ENCODE measurements at places on chromosomes 2 and 18.

DNA sequence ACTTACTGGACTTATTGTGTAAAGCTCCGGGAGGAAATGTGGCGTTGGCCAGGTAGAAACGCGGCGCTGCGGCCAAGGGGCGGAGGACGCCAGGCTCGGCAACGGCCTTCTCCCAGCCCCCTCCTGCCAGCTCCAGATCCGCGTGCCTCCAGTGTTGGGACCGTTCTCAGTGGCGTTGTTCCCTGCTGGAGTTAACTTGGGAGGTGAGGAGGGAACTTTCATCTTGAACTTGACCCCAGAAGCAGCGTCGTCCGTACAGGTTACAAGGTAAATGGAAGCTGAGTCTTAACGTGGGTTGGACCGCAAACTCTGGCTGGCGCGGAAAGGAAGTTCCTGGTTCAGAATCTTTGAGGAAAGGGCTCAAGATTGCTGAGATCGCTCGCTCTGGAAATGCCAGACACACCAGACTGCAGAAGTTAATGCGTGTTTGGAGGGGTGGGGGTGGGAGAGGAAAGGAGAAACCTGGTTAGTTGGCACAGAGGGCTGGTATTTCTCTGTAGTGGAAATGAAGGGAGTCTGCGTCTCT lies 1.3 kb downstream of the TANC1 start:
- peak; percentile 52 for DNase-seq

DNA sequence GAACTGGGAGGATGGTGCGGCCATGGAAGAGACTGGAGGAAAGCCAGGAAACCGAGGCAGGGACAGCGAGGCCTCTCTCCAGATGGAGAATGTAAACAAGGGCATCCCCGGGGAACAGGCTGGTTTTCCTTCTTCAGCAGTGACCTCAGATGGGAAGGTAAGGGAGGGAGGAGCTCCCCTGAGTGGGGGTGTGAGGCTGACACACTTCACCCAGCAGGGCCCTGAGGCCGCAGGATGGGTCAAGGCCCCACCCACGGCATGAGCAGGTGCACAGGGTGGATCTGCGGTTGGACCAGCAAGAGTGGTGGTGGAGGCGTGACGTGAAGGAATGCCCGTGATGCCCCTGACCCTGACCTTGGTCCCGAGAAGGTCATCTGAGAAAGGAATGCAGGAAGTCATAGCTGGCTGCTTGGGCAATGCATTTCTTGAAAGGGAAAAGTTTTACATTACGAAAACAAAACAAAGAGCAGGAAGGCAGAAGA lies 48.1 kb downstream of the ADCY3 start:
- DNase-seq, result no peak

DNA sequence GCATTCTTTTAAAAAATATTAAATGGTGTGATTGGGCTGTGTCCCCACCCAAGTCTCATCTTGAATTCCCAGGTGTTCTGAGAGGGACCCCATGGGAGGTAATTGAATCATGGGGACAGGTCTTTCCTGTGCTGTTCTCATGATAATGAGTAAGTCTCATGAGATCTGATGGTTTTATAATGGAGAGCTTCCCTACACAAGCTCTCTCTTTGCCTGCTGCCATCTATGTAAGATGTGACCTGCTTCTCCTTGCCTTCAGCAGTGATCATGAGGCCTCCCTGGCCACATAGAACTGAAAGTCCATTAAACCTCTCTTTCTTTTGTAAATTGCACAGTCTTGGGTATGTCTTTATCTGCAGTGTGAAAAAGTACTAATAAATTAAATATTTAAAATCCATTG lies 10.3 kb downstream of the PPM1B start:
- no peak for DNase-seq

- DNase-seq, result no peak
Observed at GRCh38 chr2:65456886-65457285, 24.5 kb upstream of the SPRED2 start.

- DNase-seq, result peak; percentile 53
Observed at GRCh38 chr2:64330281-64331113, 123.5 kb upstream of the LGALSL start.

GRCh38 chr2:239328351-239329191 lies 72.2 kb downstream of the HDAC4 start:
- no peak for DNase-seq

GRCh38 chr18:35949903-35950627 lies 22.4 kb upstream of the RMP24 start:
- DNase-seq, result peak; percentile 31

GRCh38 chr2:1673160-1673944 lies 71.0 kb downstream of the PXDN start:
- DNase-seq, result no peak

- DNase-seq, result no peak
Observed at GRCh38 chr18:41756141-41756540, 198.9 kb upstream of the PIK3C3 start.

- DNase-seq, result no peak
Observed at GRCh38 chr2:121334581-121335293, 49.7 kb upstream of the TFCP2L1 start.

DNA sequence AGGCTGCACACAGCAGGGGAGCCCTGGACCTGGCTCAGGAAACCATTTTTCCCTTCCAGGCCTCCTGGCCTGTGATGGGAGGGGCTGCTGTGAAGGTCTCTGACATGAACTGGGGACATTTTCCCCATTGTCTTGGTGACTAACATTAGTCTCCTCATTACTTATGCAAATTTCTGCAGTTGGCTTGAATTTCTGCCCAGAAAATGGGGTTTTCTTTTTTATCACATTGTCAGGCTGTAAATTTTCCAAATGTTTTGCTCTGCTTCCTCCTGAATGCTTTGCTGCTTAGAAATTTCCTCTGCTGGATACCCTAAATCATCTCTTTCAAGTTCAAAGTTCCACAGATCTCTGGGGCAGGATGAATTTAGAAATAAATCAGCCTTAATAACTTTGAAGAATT lies 78.2 kb downstream of the EHBP1 start:
- no peak for DNase-seq

DNA sequence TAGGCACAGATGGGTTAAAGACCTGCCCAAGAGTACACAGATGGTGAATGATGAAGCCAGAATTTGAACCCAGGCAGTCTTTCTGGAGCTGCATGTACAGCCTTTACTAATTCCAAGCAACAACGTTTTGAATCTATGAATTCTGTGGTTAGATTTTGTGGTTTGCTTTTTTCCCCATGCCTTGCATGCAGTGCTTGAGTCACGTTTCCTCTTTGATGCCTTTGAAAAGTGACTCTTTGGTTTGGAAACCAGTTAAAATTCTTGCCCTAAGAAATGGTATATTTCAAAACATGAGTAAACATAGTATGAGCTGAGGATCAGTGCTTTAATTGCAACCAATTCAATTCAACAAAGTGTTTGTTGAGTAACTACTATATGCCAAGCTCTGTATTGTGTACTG lies 48.2 kb upstream of the PPM1B start:
- DNase-seq, result no peak

DNA sequence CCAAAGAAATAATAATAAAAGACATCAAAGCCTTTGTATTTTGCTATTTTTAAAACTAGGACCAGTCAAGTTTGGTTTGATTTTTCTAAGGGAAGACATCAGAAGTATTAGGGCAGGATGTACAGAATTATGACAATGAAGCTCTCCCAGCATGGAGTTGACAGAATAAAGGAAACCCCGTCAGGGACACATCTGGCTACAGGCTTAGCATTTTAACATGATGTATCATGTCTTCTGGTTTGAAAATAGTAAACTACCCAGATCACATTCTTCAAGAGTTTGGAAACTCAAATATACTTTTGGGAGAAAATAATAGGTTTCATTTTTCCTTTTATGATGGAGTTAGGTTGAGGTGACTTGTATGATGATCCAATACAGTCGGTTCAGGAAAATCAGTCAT lies 552.0 kb upstream of the CDH2 start:
- DNase-seq, result no peak

GRCh38 chr2:216108967-216109921 lies at the start of gene XRCC5:
XRCC5 (plus strand) TSS chr2:216109348; CDS start chr2:216109437, 89 bp downstream.
- peak; percentile 94 for DNase-seq

DNA sequence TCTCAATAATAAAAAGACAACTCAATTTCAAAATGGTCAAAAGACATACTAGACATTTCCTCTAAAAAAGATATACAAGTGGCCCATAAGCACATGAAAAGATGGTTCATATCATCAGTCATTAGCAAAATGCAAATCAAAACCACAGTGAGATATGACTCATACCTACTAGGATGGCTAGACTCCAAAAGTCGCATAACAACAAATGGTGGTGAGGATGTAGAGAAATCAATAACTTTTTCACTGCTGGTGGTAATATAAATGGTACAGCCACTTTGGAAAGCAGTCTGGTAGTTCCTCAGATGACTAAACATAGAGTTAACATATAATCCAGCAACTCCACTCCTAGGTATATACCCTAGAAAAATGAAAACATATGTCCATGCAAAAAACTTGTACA lies 242.3 kb upstream of the NOL4 start:
- no peak for DNase-seq

- no peak for DNase-seq
Observed at GRCh38 chr18:63090334-63090733, 229.2 kb downstream of the BCL2 start.

DNA sequence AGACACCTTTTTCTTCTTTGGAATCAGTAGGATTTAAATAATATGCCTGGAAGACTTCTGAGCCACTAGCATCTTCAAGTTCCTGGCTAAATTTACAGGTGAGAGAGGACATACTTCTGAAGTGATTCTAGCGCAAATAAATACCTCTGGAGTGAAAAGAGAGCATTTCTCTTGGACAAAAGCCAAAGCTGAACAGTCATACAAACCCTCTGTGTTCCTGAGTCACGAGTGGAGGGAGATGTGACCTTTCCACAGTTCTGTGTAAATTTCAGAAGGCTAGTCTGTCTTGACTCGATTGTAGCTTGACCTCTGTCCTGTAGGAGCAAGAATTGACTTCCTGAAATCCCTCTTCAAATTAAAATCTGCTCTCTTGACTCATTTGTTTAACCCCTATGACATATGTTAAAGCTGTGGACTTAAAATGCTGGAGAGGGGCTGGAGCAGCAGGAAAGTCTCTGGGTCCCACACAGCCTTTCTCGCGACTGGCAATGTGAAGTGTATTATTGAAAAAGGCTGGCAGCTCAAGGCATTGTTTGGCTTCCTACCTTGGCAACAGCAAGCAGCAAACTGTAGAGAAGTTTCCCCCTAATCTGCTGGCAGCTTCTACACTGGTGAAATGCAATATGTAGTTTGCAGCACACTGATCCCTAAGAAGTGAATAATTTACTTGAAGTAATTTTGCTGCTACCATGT lies 79.6 kb upstream of the GCFC2 start:
- DNase-seq, result no peak

DNA sequence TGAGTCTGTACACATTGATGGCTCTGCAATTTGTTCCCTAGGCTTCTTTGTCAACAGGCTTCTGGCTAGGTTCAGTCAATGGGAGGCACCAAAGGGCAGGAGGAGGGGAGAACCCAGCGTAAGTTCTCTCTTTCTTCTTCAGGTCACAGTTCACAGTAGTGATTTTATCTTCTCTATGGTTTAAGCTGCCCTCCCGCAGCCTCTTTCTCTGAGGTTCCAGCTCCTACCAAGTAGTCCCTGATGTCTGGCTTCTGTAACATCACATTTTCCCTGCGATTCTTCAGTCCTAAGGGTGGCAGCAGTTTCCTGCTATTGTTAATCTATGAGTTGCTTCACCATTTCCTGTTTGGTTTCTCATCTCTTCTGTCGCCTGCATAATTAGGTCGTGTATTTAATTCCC lies 107.4 kb downstream of the CPO start:
- no peak for DNase-seq

DNA sequence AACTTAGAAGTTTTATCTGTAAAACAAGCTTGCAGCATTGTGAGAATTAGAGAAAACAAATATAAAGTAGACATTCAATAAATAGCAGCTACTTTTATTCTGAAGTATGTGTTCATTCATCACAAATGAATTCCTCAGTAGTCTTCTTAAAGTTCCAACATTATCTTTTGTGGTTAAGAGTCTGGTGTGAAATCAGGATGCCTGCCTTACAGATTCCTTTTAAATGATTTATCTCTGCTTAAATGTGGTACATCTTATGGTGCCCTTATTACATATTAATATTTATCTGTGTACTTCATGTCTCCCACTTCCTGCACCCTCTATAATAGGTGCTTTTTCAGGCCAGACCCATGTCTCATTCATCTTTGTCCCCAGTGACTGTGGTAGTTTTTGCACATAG lies 595.0 kb downstream of the STK39 start:
- DNase-seq, result no peak

- no peak for DNase-seq
Observed at GRCh38 chr18:8117006-8117371, 492.2 kb upstream of the RAB12 start.

DNA sequence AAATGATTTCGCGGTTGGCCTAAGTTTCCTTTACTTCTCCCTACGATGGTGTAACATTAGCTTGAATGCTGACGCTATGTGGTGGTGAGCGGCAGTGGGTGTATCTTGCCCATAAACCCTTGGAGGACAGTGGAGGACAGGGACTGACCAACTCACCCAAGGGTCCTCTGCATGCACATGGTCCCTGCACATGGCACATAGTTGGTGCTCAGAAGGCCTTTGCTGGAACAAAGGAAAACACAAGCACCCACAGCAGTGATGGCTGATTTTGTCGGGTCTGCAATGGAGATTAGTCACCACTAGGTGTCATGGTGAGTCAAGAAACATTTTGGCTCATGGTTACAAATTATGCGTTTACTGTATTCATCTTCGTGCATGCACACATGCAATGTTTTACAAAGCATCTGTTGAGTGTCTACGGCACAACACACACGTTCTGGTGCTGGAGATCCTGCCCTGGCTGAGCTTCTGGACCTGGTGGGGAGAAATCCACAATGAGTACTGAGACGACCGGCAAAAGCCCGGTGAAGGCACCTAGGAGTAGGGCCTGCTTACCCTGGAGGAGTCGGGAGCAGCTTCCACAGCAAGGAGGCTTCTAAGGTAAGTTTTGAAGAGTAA lies 44.0 kb downstream of the PDCL3 start:
- DNase-seq, result peak; percentile 37

DNA sequence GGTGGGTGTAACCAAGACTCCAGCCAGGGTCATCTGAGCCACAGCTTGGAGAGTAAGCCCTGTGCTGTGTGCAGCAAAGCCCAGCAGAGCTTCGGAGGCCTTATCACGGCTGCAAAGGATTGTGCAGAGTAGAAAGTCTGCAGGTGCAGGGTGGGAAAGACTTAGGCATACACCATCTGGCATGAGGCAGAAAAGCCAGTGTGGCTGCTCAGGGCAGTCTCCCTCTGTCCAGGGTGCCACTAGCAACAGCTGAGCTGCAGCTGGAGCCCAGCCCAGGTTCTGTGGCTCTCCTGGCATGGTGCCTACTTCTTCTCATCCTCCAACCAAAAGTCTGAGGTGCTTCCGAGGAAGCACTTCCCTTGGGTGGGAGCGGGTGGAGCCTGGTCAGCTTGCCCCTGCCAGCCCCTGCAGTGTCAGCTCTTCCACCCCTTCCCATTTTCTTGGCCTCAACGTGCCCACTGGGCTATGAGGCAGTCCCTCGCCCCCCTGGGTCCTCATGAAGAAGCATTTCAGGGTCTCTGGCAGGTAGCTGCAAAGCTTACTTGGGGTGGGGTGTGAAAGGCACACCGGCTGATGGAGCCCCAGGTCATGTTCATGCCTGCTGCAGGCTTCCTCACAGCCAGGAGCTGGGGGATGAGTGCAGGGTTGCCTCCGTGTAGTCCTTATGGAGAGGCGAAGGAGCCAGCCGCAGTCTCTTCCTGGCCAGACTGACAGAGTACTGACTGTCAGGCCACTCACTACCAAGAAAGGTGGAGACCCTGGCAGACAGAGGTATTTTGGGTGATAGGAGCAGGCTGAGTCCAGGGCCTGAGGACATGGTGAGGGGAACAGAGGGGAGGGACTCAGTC lies 4.8 kb downstream of the AMER3 start:
- no peak for DNase-seq

Data from Caki2 (cell line).